NCI-H1436 treated with DMSO at 0.1 percent for 48 hours (cell line): ENCODE measurements at places on chromosomes 7 and 10.

- no peak for DNase-seq
These were observed 19.5 kb downstream of the GHRHR start for GRCh38 chr7:30983042-30983913.

DNA sequence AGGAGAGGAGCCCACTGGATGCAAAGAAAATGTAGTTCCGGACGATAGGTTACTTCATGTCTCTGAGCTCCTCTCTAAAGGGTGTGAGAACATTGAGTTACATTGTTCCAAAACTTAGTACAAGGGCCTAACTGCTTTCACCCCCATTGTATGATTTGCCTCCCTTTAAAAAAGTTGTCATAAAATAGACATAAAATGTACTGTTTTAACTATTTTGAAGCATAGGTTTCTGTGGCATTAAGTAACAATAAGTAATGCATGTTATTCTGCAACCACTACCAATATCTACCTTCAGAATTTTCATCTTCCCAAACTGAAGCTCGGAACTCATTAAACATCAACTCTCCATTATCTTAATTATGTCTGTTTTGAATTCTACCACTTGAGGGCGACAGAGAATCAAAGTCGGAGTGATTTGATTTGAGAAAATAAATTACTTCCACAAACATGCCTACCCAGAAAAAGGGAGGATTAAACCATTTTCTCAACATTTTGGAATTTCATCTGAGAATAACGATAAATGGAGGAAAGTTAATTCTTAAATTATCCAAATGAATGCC lies 2.7 kb downstream of the IGFBP1 start:
- DNase-seq = no peak

DNA sequence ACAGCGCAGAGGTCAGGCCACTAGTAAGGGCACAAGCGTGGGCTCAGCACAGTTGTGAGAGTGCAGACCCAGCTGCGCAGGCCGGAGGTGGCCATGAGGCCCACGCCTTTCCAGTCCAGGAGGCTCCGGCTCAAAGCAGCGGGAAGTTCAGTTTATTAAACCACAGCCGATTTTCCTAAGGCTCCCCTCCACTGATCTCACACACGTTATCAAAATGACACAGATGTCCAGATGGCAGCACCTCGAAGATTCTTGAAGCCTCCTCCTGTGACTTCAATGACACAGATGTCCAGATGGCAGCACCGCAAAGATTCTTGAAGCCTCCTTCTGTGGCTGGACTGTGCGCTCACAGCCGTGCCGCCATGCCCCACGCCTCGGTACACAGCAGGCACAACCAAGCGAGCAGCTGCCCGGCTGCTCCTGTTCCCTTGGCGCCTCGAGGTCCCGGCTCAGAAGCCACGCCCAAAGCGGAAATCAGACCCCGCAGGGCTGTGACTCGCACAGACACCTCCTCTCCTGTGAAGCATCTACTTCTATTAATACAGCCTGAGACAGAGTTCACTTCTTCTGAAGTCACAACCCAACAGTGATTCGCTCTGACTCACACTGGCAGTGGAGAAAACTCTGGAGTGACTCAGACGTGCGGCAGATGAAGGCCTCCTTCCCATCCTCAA lies 122.7 kb downstream of the MAD1L1 start:
- no peak for DNase-seq

GRCh38 chr10:70759781-70760180 lies 25.4 kb downstream of the TBATA start:
- no peak for DNase-seq

DNA sequence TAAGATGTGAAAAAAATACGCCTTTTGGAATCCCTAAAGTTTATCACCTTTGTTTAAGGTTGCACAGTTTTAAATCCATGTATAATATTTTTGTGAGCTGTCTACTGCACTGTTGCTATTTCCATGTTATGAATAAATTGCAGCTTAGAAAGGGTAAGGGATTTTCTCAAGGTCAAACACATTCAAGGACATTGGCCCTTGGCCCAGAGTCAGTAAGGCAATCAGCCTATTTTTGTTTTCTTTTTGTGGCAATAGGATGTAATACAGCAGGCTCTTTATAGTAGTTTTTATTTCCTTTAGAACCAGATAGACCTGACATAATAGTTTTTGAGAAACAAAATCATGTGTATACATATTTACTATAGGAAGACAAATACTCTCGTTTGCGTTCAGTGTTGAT lies 219.8 kb downstream of the ACTR3B start:
- no peak for DNase-seq

GRCh38 chr7:33762151-33762910 lies 143.0 kb upstream of the BMPER start:
- DNase-seq = no peak

- no peak for DNase-seq
These were observed 4.4 kb upstream of the CCL26 start for GRCh38 chr7:75776295-75776971.

DNA sequence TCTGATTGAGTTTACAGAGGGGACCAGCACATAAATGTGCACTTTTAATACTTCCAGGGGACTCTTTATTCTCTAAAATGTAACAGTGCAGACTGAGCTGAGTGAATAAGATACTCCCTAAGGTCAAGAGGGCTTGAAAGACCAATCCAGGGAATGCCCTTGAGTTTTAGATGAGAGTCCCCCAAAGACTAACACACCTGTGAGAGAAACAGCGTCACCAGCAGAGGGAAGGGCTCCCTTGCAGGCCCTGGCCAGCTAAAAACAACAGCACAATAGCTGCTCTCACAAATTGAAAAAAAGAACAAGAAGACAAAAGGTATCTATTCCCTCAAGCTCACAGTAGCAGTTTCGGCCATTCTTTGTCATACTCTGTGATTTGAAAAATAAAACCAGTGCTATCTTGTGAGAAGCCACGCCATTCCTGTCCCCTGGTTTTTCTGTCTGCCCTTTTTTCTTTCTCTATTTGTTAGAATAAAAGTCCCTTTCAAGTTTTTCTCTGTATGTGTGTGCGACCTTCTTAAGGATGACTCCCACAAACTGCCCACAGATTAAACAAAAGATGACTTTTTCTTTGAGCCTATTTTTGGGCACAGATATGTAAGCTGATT lies 230.4 kb upstream of the BMPER start:
- DNase-seq = no peak

- no peak for DNase-seq
These were observed 99.4 kb upstream of the TMEM106B start for GRCh38 chr7:12111422-12112405.
